Activated naive CD8-positive, alpha-beta T cell treated with anti-CD3 and anti-CD28 coated beads, Interleukin-2, amount 50 U/mL, for 24 hours (primary cell): ENCODE measurements at places on chromosomes 12 and 14.

- no peaks in the 10 kb centered on the region for H3K36me3 ChIP-seq
- H3K4me1 ChIP-seq = peaks cover 5% of the 10 kb centered on the region
- peaks cover 7% of the 10 kb centered on the region for H3K27me3 ChIP-seq
- no peak overlapping the region for H3K4me3 ChIP-seq
- H3K27ac ChIP-seq = no peak overlapping the region
These were observed 74.3 kb downstream of the SRGAP1 start for GRCh38 chr12:63918800-63919300.

DNA sequence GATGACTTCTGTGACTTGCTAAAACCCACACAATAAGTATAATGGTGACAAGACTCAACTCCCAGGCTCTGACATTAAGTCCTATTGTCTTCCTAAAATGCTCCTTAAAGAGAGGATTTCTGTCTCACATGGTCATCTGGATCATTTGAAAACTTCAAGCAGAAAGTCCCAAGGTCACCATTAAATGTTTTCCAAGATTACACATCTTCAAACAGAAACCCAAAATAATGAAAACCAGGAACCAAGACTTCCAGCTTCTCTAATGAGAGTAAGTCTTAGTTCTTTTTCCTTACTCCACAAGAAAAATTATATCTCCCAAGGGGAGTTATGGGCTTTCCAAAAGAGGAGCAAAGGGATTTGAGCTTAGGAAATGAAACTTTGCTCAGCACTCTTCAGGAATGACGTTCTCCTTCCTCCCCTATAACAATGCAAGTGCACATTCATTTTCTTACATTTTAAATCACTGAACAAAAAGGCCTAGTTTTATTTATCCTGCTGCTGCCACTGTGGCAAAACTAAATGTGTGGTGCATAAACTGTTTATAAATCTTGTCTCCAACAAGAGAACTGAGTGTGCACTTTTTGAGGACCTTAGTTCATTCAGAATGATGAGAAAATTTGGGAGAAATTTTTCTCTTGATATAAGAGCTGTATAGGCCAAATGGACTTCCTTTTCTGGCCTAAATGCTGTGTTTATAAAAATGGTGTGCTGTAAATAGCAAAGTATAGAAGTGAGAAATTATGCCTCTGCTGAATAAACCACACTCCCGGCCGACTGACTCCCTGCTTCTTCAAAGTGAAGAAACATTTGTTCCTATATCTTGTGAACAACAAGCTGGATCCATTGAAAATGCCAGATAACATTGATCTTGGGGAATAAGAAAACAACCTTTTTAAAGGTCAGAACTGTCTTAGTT lies 148.4 kb upstream of the PLEKHG7 start:
- H3K27ac ChIP-seq = no peak overlapping the region
- no peak for DNase-seq
- H3K27me3 ChIP-seq = no peaks in the 10 kb centered on the region
- H3K4me3 ChIP-seq = no peak overlapping the region

DNA sequence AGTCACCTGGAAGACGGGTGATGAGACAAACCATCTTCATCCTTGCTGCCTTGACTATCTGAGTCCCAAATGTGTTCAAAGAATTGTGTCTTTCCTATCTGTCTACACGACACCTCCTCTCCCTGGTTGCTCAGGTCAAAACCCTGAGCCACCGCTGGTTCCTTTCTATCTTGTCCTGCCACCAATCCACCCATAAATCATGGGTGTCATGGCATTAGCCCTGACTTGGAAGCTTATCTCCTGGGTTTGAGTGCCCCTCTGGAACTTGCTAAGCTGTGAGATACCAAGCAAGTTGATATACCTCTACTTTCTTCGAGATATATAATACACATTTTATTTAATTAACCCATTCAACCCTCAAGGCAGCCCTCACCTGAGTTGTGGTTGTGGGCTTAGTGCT lies 57.9 kb downstream of the ASCL4 start:
- peaks cover 37% of the 10 kb centered on the region for H3K27me3 ChIP-seq
- no peaks in the 10 kb centered on the region for H3K4me1 ChIP-seq
- H3K27ac ChIP-seq = no peak overlapping the region
- no peak for DNase-seq
- H3K36me3 ChIP-seq = no peaks in the 10 kb centered on the region

DNA sequence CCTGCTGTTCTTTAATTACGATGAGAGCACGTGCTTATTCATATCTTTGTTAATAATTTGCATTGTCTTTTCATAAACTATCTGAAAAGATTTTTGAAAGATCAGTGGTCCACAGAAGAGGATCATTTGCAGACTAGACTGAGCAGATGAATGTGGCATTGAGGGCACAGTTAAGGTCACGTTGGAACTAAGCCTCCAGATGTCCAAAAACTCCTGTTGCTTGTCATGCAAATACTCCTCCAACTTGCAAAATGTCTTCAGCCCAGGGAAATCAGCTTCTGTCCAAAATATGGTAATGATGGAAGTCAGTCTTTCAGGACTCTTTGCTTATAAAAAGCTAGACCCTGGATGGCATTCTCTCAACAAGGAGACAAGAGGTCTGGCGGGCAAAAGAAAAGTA lies 201.6 kb upstream of the TMEM260 start:
- H3K27me3 ChIP-seq = no peaks in the 10 kb centered on the region
- H3K36me3 ChIP-seq = no peaks in the 10 kb centered on the region

DNA sequence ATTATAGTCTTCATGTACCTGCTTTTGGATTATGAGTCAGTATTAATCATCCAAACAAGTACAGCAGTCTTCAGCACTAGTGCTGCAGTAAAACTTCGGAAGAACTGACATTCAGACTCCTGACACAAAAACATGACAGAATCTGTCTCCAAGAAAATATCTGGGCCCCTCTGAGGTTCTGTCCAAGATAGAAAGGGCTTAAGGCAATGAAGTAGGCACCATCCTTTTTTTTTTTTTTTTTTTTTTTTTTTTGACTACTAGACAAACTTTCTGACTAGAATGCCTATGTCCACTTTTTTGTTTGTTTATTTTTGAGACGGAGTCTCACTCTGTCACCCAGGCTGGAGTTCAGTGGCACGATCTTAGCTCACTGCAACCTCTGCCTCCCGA lies 112.5 kb downstream of the MED13L start:
- peak overlapping the region; percentile 19 for H3K27ac ChIP-seq
- peak overlapping the region; percentile 31 for H3K4me3 ChIP-seq
- no peaks in the 10 kb centered on the region for H3K27me3 ChIP-seq
- DNase-seq = no peak
- peaks cover 52% of the 10 kb centered on the region for H3K4me1 ChIP-seq

- DNase-seq = peak; percentile 34
- H3K36me3 ChIP-seq = no peaks in the 10 kb centered on the region
- H3K27me3 ChIP-seq = peaks cover 11% of the 10 kb centered on the region
These were observed 82.6 kb upstream of the PTPRB start for GRCh38 chr12:70719672-70720420.

DNA sequence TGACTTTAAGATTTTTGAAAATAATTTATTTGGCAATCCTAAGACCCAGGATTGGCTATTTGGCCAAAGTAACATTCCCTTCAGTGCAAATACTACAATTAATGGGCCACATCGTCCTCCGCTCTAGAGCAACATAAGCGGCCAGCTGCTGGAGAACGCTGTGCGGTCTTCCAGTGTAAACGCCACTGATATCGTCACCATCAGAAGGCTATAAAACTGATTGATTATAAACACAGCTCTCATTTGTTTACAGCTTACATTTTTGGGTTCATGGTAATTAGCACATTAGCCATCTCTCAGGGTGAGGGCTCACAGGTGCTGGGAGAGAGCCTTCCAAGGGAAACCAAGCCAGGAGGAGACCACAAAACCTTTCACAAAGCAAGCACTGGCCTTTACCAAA lies 130.1 kb upstream of the BMP4 start:
- no peaks in the 10 kb centered on the region for H3K4me1 ChIP-seq
- H3K36me3 ChIP-seq = no peaks in the 10 kb centered on the region
- no peak overlapping the region for H3K27ac ChIP-seq
- peaks cover 3% of the 10 kb centered on the region for H3K27me3 ChIP-seq
- H3K4me3 ChIP-seq = no peak overlapping the region
- no peak for DNase-seq

- H3K4me3 ChIP-seq = peak overlapping the region; percentile 74
- H3K36me3 ChIP-seq = peaks cover 44% of the 10 kb centered on the region
- peaks cover 94% of the 10 kb centered on the region for H3K4me1 ChIP-seq
- no peaks in the 10 kb centered on the region for H3K27me3 ChIP-seq
These were observed 10.9 kb downstream of the HDAC7 start for GRCh38 chr12:47808574-47809365.

- H3K27ac ChIP-seq = no peak overlapping the region
- no peak for DNase-seq
- H3K4me3 ChIP-seq = no peak overlapping the region
- H3K36me3 ChIP-seq = peaks cover 37% of the 10 kb centered on the region
- H3K27me3 ChIP-seq = no peaks in the 10 kb centered on the region
These were observed 24.1 kb downstream of the NUP37 start for GRCh38 chr12:102095677-102096263.

- no peak for DNase-seq
- no peaks in the 10 kb centered on the region for H3K36me3 ChIP-seq
- no peak overlapping the region for H3K27ac ChIP-seq
- H3K27me3 ChIP-seq = peaks cover 40% of the 10 kb centered on the region
- H3K4me1 ChIP-seq = peaks cover 1% of the 10 kb centered on the region
- no peak overlapping the region for H3K4me3 ChIP-seq
These were observed 90.1 kb downstream of the TNFAIP2 start for GRCh38 chr14:103213331-103213730.

- H3K36me3 ChIP-seq = no peaks in the 10 kb centered on the region
- no peak for DNase-seq
- H3K4me3 ChIP-seq = no peak overlapping the region
- no peak overlapping the region for H3K27ac ChIP-seq
These were observed 77.4 kb upstream of the ANO4 start for GRCh38 chr12:100716945-100717732.

- no peak overlapping the region for H3K27ac ChIP-seq
- DNase-seq = no peak
These were observed 599.7 kb downstream of the SLC16A7 start for GRCh38 chr12:60195483-60195882.

DNA sequence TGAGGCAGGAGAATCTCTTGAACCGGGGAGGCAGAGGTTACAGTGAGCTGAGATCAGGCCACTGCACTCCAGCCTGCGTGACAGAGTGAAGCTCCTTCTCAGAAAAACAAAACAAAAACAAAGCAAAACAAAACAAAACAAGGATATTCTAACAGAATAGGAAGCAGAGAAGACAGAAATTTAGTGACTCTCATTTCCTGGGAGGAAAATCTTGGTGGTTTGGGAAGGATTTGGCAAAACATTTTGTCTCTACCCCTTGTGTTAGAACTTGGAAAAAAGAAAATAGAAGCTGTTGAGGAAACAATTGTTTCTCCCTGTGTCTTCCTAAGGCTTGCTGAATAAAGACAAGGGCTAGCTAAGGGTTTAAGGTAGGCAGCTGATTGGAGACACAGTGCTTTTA lies 79.7 kb upstream of the PTPRR start:
- H3K27me3 ChIP-seq = no peaks in the 10 kb centered on the region
- H3K4me3 ChIP-seq = no peak overlapping the region
- H3K36me3 ChIP-seq = no peaks in the 10 kb centered on the region
- DNase-seq = no peak
- H3K27ac ChIP-seq = no peak overlapping the region
- no peaks in the 10 kb centered on the region for H3K4me1 ChIP-seq

GRCh38 chr12:53497461-53497860 lies 1.8 kb downstream of the MAP3K12 start:
- H3K27me3 ChIP-seq = peaks cover 1% of the 10 kb centered on the region
- DNase-seq = no peak
- peak overlapping the region; percentile 21 for H3K27ac ChIP-seq
- H3K4me1 ChIP-seq = peaks cover 49% of the 10 kb centered on the region
- H3K36me3 ChIP-seq = no peaks in the 10 kb centered on the region

- no peak overlapping the region for H3K4me3 ChIP-seq
- no peaks in the 10 kb centered on the region for H3K36me3 ChIP-seq
- DNase-seq = no peak
- H3K27ac ChIP-seq = no peak overlapping the region
- peaks cover 9% of the 10 kb centered on the region for H3K27me3 ChIP-seq
These were observed 53.5 kb downstream of the IGF1 start for GRCh38 chr12:102426599-102427542.
